GM23248 (cell line): ENCODE measurements at places on chromosomes 7 and 10.
A peak's percentile ranks its signal among the peaks of the same experiment; 100 is the strongest.

- no peak for DNase-seq
Observed at GRCh38 chr7:24871770-24872169, 108.2 kb downstream of the OSBPL3 start.

DNA sequence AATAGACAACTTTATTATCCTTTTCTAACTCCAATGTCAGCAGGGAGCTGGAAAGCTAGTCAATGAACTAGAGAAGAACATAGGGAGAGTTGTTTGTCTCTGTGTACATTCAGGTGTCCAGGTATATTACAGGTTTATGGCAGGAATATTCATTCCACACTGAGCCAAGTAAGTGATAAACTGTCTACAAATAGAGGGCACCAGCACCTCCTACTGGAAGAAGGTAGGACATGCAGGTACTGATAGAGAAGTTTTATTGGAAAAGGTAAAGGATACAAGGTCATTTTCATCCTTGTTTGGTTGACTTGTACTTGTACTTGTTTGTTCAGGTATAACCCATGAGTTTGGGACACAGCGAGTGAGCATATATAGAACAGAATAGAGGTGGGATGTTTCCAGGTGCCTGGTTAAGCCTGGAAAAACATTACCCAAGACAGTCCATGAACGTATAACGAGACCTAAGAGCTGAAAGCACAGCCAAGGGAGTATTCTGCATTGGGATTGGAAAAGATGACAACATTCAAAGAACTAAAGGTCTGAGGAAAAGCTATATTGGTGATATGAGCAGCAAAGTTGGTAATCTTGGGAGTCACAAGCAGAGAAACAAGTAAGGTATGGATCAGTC lies 61.4 kb upstream of the PPP1R3C start:
- peak; percentile 67 for DNase-seq

GRCh38 chr7:99624484-99624883 lies 7.7 kb downstream of the ZSCAN25 start:
- DNase-seq = no peak

DNA sequence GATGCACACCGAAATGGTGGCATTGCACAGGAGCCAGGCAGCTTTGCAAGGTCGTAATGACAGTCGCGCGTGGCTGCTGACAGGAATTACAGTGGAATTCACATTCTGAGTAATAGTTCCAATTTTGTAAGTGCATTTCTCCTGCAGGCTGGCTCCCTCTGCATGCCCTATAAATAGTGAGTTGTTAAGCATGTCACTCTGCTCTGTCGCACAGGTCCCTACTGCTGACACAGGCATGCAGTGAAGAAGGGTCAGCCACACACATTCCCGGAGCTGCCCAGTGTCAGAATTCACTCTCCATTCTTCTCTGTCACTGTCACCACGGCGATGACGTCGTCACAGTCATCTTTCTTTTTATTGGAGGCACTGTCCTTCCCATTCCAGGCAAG lies 49.2 kb upstream of the SHH start:
- DNase-seq = no peak

DNA sequence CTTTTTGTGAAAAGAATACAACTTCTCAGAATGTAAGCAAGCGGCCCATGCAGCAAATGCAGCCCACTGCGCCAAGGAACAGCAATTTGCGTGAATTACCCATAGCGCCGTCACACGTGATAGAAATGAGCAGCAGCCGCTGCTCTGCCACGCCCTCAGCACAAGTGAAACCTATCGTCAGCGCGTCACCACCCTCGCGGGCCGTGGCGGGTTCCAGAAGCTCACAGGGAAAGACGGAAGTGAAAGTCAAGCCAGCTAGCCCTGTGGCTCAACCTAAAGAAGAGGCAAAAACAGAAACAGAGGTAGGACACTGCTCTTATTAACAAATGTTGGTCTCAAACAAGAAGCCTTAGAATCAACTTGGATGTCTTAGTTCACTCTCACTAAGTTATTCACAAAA lies 70.5 kb downstream of the SHH start:
- DNase-seq = no peak

DNA sequence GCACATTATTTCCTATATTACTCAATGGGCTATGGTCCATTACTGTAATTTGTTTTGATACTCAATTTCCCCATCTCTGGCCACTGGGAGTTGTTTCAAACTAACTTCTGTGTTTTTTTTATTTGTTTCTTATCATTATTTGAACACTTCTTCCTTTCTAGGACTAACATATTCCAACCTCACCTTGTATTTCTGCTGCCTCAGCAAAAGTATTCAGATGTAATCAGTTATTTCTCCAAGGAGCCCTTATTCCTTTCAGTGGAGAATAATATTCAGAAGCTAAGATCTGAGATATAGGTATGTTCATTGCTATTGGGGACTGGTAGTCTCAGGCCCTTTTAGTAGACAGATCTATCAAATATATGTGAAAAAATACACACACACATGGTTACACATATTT lies 36.9 kb downstream of the TMEM168 start:
- no peak for DNase-seq

DNA sequence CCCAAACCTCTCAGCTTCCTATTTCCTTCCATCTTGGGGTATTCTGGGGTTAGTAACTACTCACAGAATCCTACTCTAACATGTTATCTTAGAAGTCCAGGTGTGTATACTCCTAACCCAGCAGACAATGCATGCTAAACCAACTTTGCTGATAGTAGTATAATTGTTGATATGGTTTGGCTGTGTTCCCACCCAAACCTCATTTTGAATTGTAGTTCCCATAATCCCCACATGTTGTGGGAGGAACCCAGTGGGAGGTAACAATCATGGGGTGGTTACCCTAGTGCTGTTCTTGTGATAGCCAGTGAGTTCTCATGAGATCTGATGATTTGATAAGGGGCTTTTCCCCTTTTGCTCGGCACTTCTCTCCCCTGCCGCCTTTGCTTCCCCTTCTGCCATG lies 135.1 kb downstream of the CHRM2 start:
- no peak for DNase-seq
